ENCODE measurements at places on chromosomes 3 and 15. TPM values are rescaled to one million over a fixed set of nuclear protein-coding genes. Genes with fewer than 3 reads are reported as not detected.

Gene LDHAL6B
- not detected for total RNA-seq

Gene ZNF639
- 56.1 TPM for total RNA-seq

Gene AGBL1
- not detected for total RNA-seq

Gene CILP
- total RNA-seq = 0.08 TPM

Gene BAHD1
- total RNA-seq = 40.6 TPM

Gene SLC28A1
- not detected for total RNA-seq

Gene ETV5
- 79.3 TPM for total RNA-seq

Gene OPA1
- total RNA-seq = 109 TPM

Gene PSMD2
- 536 TPM for total RNA-seq

Gene SLC7A14
- total RNA-seq = not detected
